ENCODE measurements at places on chromosomes 1 and 21. TPM values are rescaled to one million over a fixed set of nuclear protein-coding genes. Genes with fewer than 3 reads are reported as not detected.
A peak's percentile ranks its signal among the peaks of the same experiment; 100 is the strongest.

DNA sequence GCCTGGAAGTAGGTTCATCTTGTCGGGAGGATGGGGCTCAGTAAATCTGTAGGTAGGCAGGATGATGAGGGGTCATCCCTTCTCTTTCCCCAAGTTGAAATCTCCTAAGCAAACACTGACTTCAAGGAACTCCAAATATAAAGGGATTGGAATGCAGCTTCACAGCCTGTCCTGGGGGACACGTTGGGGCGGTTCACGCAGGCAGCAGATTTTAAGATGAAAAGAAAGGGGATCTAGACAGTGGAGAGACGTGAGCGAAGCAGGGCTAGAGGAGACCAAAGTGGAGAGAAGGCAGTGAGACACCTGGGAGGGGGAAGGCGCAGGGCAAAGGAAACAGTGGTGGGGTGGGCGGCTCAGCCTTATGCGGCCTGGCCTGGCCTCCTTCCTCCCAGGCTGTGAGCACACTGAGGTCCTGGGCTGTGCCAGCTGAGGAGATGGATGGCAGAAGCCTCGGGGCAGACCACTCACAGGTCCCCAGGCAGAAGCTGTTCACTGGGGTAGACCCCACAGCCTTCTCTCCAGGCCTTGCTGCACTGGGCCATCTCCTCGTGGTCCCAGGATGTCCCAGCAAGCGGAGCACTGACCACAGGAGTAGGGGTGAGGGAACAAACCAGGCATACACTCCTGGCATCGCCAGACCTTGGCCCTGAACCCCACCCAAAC, 51.7 kb downstream of the TOR1AIP2 start:
- DNase-seq, result no peak

DNA sequence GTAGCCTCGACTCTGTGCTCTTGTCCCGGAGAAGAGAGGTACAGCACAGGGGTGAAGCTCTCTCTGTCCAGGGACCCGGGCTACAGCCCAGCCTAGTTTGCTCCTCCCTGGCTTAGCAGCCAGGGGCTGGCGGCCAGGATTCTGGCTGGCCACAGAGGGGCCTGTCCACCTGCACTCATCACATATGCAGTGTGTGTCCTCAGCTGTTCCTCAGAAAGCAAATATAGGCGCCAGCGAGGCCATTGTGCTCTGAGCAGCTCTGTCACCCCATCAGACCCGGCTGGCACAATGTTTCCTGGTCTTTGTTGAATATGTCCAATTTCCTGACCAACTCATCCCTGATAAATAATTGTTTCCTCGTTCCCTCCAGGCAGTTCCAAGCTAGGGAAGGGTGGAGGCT, 28.5 kb downstream of the KCND3 start:
- DNase-seq, result no peak

DNA sequence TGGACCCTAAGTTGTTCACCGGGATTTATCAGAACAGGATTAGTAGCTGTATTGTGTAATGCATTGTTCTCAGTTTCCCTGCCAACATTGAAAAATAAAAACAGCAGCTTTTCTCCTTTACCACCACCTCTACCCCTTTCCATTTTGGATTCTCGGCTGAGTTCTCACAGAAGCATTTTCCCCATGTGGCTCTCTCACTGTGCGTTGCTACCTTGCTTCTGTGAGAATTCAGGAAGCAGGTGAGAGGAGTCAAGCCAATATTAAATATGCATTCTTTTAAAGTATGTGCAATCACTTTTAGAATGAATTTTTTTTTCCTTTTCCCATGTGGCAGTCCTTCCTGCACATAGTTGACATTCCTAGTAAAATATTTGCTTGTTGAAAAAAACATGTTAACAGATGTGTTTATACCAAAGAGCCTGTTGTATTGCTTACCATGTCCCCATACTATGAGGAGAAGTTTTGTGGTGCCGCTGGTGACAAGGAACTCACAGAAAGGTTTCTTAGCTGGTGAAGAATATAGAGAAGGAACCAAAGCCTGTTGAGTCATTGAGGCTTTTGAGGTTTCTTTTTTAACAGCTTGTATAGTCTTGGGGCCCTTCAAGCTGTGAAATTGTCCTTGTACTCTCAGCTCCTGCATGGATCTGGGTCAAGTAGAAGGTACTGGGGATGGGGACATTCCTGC, 3.9 kb upstream of the OLFML3 start:
- no peak for DNase-seq

GRCh38 chr1:156491151-156491949, 9.2 kb downstream of the MEF2D start:
- DNase-seq, result no peak

DNA sequence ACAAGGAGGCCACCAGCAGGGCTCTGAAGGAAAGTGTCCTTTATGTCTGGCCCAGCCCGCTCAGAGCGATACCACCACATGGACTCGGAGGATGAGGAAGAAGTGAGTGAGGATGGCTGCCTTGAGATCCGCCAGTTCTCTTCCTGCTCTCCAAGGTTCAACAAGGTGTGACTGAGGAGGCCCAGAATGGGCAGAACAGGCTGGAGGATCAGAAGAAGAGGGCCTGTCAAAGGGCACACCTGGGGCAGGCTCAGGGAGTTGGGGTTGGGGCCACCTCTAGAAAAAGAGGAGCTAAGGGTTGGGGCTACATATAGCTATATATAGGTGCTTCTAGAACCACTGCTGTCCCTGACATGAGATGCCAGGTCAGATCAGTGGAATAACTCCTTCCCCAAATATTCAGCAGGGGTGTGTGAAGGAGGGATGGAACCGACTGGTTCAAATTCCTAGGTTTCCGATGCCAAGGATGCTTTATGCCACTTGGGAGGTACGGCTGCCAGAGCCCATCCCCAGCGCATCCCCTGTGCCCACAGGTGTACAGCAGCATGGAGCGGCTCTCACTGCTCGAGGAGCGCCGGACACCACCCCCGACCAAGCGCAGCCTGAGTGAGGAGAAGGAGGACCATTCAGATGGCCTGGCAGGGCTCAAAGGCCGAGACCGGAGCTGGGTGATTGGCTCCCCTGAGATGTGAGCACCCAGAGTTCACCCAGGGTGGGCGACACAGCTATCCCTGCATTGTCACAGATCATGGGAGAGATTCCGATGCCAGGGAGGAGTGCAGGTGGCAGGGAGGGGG, 102.2 kb downstream of the PIK3R3 start:
- DNase-seq, result peak; percentile 70

DNA sequence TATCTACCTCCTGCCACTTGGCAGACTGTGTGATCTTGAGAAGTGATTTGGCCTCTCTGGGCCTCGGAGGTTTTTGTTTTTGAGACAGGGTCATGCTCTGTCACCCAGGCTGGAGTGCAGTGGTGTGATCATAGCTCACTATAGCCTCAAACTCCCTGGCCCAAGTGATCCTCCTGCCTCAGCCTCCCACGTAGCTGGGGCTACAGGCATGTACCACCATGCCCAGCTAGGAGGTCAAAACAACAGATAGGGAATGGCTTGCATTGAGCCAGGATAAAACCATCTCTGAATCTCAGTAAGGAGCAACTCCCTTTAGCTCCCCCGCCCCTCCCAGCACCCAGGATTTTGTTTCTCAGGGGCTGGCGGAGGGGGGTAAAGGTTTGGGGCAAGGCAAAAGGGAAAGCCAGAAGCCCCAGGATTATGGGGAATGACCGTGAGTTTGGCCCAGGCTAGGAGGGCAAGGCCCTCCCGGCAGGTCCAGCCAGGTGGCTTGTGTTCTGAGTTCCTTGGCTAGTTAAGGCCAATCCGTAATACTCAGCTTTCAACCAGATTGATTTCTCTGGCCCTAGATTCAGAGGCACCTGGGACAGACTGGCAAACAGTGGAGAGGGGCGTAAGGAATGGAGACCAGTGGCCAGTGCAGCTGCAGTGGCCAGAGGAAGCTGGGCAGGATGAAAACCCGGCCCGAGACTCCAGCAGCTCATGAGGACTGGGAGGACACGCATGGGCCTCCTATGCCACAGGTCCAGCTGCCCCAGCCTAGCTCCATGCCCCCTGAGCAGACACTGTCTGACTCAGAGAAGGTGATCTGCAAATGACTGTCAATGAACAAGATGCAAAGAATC, 130.1 kb downstream of the DMRTB1 start:
- no peak for DNase-seq

DNA sequence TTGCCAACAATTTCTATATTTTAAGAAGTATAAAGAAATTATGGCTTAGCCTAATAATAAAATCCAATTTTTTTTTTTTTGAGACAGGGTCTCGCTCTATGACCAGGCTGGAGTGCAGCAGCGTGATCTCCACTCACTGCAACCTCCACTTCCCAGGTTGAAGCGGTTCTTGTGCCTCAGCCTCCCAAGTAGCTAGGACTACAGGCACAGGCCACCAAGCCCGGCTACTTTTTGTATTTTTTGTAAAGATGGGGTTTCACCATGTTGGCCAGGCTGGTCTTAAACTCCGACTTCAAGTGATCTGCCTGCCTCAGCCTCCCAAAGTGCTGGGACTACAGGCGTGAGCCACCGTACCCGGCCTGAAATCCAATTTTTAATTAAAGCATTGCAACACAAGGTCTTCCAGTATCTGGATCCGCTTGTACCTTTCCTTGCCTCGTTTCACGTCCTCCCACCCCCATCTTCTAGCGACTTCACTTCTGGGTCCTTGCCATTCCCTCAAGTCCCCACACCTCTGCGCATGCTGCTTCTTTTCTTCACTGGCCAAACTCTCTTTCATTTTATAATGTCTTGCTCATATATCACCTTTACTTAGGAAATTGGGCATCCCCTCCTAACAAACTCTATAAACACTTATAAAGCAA, 2.3 kb downstream of the FUBP1 start:
- no peak for DNase-seq

- no peak for DNase-seq
Measured at GRCh38 chr1:234922987-234923386, 205.7 kb downstream of the TOMM20 start.

- DNase-seq, result no peak
Measured at GRCh38 chr1:151801846-151802245, 3.4 kb downstream of the LINGO4 start.

- DNase-seq, result no peak
Measured at GRCh38 chr1:243375596-243375995, 119.8 kb downstream of the SDCCAG8 start.

DNA sequence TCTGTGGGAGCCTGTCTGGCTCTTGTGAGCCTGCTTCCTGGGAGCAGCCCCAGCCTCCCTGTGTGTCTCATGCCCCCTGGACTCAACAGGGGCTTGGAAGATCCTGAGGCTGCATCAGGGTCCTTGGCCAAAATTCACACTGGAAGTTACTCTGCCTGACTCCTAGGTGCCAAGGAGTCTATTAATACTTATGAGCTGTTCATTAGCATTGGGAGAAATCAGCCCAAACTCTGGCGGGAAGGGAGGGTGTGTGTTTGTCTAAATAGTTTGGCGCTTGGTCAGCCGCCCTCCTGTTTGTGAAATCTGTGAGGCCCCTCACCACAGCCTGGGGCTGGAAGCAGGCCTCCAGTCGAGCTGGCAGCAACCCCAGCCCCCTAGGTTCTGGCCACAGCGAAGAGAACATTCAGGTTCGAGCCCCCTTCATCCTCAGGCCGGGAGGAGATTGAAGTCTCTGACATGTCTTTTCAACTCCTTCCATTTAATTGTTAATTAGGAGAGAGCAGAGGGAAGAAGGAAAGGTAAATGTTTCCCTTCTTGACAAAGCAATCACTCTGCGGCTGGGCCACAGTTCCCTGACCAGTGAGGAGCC, 82.1 kb upstream of the F3 start:
- no peak for DNase-seq

DNA sequence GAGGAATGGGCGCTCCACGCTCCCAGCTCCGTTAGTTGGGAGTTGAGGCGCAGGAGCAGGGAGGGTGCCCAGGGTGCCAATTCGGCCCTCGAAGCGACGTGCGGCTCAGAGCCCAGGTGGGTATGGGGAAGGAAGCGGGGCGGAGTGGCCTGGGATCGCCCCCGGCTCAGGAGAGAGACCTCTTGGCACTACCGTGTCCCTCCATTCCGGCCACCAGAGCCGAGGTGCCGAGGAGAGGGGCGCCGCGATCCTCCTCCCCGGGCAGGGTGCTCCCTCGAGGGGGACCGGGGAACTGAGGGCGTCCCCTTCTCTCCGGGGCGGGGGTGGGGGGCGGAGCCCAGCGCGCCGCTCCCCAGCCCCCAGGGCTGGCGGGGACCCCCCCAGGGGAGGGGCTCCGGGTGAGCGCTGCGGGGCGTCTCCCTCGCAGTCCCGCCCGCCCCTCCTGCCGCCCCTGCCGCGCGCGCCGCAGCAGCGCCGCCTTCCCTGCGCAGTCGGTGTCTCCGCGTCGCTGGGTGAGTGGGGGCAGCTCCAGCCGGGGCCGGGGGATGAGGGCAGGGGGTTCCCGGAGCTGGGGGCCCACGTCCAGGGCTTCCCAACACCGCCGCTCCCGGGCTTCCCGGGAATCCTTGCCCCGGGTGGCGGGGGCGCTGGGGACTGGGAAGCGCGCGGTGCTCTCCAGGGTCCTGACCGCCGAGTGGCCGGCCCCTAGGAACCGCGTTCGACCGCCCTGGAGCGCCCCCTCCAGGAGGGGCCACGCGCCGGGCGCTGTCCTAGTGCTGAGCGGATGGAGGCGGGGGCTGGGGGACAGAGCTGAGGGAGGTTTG, at the start of gene HPCA:
Gene HPCA (plus strand): TSS at position 488 of the 824 bp plus-strand sequence. CDS start 2,408 bp downstream, outside the sequence.
- DNase-seq, result peak; percentile 53

DNA sequence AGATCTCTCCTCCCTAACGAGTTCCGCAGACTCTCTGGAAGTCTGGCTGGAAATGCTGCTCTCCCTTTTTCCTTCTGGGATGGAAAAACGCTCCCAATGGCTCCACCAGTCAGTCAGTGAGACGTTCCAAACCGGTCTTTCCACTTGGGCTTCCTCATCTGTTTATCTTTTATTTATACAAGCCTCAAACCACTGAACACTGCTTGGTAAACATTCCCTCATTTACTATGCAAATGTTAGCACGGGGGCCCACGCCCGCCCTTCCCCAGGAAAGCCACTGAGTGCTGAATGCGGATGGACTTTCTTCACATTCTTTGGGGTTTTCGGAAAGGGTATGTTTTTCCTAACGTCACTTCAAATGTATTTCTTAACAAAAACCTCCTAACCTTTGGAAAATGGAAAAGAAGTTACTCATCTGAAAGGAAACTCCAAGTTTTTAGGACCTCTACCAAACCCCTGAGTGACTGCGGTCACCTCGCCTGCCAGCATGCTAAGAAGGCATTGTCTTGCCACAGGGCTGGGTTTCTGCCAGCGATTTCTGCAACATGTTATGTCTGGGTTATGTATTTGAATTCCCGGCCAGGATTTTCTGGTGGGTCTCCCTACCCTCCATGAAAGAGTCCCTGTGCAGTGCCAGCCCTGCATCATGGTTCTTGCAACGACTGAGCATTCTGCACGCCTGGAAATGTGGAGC, 14.0 kb upstream of the UMODL1 start:
- DNase-seq, result peak; percentile 49

Gene SERINC2
- total RNA-seq, result 57.7 TPM

Gene KCNH1
- total RNA-seq, result 1.3 TPM

Gene AJAP1
- total RNA-seq, result 1.6 TPM

Gene ETV3L
- not detected for total RNA-seq

Gene TMCO2
- total RNA-seq, result not detected

Gene OR2T11
- not detected for total RNA-seq

Gene CLDN17
- total RNA-seq, result not detected

Gene RIMKLA
- 2.2 TPM for total RNA-seq

Gene TEX38
- total RNA-seq, result not detected

Gene DNASE2B
- total RNA-seq, result not detected

Gene PKP1
- 0.94 TPM for total RNA-seq

Gene VANGL2
- total RNA-seq, result 5.8 TPM

Gene SH2D1B
- total RNA-seq, result not detected

Gene LMX1A
- total RNA-seq, result 0.33 TPM
